T-helper 9 cell (primary cell): ENCODE measurements at places on chromosomes 3 and 15.

- no peak for DNase-seq
Observed at GRCh38 chr3:108100906-108101660, 10.3 kb upstream of the CD47 start.

GRCh38 chr3:62525281-62525680 is 151.9 kb upstream of the FEZF2 start:
- DNase-seq, result no peak

DNA sequence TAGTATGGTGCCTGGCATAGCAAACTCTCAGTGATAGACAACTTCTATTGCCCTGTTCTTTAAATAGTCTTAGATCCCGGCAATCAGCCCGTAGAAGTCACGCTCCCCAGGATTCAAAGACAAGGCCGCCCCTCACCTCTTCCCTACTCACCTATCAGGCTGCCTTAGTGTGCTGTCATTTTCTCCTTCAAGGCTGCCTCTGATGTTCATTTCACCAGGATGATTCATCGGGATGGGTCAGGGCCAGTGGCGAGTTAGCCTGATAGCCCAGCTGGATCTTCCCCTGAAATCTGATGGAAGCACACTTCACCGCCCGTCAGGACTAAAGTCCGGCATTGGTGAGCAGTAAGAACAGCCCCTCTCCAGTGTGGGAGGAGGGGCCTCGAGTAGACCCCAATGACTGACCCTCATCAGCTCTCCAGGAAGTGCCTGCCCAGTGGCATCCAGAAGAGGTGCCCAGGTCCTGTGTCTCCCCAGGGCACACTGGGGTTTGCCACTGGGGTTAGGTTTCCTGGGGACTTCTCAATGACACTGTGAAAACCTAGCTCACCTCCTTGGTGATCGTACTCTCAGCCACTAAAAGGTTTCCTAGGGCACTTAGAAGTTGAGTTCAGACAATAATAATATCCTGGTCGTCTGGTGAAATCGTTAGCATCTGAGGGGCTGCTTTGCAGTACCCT is 37.5 kb downstream of the TPM1 start:
- DNase-seq, result no peak

DNA sequence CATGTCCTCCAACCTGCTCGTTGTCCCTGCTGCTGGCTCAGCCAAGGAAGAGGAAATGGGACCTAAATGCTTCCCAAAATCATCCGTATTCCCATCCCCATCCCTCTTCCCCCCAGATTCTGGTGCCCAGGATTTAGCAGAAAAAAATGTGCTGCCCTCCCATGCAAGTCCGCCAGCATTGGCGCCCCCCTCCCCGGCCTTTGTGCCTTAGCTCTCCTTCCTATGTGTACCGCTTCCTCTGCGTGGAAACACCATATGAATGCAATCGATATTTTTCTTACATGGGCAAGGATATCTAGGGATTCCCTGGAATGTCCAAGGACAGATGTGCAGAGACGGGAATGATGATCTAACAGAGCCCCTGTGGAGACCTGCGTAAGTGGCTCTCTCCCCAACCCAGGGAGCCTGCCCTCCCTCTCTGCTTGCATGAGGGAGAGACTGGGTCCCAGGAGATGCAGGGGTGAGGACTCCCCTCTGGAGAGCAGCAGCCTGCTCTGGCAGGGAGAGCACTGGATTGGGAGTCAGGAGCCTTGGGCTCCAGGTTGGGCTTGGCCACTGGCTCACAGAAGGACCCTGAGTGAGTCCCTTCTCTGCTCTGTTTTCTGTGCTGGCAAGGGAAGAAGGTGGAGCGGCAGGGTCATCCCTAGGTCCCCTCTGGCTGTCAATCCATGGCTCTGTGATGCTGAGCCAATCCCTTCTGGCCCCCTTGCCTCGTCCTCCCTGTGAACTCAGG is 227.2 kb downstream of the XXYLT1 start:
- no peak for DNase-seq

DNA sequence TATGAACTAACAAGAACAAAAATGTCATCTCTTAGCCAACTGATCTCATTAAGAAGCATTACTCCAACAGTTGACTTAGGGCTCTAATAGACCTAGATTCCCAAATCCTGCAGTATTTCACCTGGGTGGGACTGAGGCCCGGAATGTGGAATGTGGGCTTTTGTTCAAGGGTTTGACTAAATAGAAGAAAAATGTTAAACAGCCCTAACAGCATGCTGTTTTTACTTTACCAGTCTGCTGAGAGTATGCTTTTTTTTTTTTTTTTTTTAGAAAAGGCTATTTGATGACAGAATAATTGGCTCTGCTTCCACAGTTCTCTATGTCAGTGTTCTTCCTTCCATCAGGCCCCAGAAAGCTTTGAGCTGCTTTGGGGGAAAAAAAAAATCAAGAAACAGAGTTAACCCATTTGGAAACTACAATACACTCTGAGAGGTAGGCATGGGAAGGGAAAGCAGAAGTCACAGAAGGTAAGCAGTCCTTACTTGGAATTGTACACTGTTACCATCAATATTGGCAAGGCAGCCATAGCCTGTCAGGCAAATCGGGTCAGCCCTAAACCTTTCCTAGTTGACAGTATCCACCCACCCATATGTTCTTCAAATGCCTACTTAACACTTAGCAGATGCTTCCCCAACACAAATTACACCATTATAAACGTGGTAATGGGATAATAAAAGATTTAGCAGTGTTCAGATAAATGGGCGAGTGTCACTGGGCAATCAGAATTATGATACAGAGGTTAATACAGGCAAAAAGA is 224.2 kb downstream of the CNTN3 start:
- no peak for DNase-seq

DNA sequence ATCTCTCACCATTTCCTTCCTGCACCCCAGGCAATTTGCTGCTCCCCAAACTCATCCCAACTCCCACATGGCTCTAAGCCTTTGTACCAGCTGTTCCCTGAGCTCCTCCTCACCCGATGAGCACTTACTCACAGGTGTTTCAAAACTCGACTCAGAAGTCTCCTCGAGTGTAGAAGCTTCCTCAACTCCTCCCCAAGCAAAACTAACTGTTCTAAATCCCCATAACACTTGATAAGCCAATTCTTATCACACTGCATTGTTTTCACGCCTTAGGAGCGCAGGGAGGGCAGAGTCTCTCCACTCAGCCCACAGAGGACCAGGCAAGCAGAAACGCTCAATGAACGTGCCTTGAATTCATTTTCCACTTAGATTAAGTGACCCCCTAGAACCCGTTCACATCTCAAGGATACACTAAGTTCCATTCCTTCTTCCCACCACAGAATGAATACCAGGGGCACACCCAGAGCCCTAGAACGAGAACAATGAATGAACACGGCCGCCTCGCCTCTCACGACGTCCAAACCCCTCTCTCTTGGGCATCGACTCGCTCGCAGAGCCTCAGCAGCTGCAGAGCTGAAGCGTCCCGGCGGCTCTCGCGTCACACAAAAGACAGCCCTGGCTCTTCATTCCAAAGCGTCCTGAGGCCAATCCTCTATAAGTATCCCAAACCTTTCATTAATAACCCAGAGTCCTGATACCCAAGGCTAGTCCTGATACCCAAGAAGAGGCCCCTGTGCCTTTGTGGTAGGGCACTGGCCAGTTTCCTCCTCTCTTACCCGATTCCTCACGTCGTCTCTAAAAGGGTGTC is 1.1 kb downstream of the RAF1 start:
- peak; percentile 11 for DNase-seq

DNA sequence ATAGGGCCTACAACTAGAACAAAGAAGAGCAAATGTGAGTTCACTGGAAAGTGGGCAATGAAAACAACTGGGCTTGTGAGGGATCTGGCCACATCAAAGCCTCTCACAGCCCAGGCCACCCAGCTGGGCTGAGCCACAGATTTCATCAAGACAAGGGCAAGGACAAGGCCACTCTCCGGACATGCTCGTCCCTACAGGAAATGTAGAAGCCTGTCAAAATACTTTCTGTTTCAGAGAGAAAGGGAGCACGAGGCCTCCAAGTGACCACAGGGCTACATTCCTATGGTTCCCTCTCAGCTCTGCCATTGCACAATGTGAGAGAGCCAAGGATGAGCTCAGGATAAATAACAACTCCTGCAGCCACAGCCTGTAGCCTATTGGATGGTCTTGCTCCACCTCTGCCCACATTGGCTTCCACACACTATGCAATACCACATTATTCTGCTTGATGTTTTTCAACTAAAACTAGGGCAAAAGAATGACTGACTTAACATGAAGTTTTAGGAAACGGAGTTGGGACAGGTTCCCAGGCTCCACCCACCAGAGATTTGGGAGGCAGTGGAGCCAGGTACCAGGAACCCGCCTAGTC is 12.1 kb downstream of the TBC1D2B start:
- DNase-seq, result no peak

GRCh38 chr3:8709801-8710507 is 23.6 kb upstream of the CAV3 start:
- DNase-seq, result no peak

DNA sequence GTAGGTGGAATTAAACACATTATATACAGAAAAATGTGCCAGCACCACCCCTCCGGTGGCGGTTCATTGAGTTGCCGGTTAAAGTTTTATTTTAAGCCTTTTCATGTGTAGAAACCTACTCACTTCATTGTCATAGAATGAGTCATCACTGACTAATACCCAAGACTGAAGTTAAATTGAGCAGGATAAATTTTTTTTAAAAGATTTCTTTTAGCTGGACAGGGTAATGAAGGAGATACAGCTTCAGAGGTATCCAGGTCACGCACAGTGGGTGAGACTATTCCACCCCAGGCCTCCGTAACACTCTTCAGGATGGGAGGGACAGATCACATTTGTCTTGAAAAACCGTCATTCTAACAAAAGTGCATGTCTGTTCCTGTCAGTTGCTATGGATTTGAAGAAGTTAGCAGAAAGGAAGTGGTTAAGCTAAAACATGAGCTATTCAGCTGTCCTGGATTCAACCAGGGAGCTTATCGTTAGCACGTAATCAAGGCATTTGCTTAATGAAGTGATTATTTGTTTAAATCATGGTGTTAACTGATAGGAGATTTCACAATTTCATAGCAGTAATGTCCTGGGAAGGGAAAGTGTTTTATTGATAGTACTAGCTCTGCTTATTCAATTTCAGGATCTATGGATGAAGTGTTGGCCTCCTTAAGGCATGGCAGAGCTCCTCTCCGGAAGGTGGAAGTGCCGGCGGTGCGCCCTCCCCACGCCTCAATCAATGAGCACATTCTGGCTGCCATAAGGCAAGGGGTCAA is 23.4 kb downstream of the WHAMM start:
- DNase-seq, result no peak

GRCh38 chr15:48388910-48389309 is 57.7 kb downstream of the DUT start:
- DNase-seq, result no peak

- no peak for DNase-seq
Observed at GRCh38 chr15:25235391-25235790, 203.4 kb downstream of the UBE3A start.

GRCh38 chr3:58349792-58350626 is 17.3 kb downstream of the PXK start:
- no peak for DNase-seq

GRCh38 chr3:154900816-154901215 is 179.3 kb upstream of the MME start:
- no peak for DNase-seq

DNA sequence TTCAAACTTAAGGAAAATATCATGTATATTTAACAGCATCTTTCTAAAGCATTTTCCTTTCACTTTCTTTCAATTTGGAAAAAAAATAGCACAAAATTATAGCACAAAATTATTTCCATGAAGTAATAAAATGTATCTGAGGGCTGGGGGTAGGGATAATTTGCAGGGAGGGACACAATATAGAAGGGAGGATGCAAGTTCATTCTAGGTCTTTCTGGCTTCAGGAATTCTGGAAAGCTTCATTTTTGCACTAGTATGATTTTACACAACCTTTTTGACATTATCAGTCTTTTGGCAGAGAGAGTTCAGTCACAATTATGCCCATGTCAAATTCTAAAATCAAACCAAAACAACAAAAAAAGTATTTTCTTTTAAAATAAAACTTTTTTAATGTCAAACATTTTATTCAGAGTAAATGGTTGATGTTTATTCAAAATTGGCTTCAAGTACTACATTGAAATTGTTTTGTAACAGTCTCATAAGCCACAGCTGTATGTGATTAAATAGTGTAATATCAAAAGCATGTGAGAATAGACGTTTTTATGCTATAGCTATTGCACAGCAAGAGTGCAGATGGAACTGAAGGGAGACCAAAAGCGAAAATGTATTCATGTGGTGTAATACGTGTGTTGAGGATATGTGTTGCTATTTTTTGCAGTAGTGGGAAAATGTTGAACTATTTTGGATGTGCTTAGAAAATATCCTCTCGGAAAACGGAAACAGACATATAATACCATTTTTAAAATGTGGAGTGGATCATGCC is 5.8 kb downstream of the RBMS3 start:
- DNase-seq, result no peak

- no peak for DNase-seq
Observed at GRCh38 chr3:146653978-146654377, 48.8 kb upstream of the PLSCR5 start.

DNA sequence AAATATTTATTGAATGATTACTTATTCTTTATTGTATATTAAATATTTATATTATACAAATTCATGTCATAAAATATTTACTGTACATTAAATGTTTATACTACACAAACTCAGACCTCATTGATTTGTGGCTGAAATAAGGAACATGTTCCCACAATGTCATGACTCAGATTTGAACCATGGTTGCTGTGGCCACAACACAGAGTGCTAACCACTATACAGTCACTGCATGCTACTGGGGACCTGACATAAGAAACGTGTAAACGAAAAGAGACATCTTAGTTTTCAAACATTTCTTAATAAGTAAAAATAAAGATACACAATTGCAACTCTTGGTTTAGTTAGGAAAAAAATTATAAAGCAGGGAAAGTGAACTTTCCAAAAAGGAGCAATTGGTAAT is 99.1 kb upstream of the AGTR1 start:
- DNase-seq, result no peak

DNA sequence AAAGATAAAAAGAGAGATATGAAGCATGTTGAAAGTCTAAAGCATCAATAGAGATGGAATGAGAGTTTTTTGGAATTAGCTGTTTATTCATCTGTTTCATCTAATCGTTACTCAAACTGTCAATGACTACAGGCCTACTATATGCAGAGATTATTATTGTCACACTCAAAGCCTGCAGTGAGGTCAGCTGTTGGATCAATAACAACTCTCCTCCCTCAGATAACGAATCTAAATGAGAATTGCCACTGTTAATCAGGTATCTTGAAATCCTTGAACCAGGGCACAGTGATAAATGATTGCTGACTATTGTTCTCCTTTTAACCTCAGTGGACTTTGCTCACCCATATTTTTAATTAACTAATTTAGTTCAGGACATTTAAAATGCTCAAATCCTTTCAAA is 192.3 kb upstream of the SGO1 start:
- no peak for DNase-seq

DNA sequence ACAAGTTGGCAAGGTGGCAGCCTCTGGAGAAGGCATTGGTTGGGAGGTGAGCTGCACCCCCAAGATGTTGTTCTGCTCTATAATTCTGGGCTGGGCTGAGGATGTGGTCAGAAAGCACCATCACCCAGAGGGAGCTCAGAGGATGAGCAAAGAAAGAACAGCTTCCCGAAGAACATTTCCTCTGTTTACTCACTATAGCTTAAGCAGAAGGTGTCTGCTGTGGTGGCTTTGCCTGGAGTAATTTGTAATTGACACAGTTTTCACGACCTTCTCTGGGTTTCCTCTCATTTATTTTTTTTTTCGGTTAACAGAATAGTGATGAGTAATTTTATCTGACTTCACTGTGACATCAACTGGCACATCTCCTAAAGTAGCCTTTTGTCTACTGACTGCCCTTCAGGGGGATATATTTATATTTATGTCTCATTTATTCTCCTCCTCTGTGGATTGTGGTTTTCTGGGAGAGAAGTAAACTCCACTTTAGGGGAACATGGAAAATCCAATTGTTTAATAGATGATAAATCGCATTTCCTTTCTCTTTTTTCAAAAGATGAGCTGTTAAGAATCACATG is 49.5 kb upstream of the ABHD17C start:
- DNase-seq, result no peak
